ENCODE measurements at places on chromosomes 2 and 18.

- DNase-seq: no peak
These were observed 241.7 kb downstream of the ATAD2B start for GRCh38 chr2:23685181-23685580.

GRCh38 chr2:30147196-30147714 lies 448 bp downstream of the YPEL5 start:
- peak; percentile 79 for DNase-seq

DNA sequence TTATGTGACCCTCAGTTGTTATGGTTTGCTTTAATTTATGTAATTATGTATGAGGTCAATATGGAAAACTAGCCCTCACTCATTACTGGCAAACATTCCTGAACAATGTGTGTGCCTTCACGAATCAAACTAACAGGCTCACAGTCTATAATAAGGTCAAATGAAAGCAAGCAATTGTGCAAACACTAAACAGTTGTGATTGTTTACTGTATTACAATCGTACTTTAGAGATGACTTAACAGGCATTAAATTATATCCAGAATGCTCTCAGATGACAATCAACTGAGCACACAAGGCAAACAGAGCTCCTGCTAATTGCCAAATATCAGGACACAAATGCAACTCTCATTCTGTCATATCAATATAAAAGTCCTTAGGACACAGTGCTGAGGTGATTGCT lies 29.5 kb downstream of the COL5A2 start:
- DNase-seq: no peak

DNA sequence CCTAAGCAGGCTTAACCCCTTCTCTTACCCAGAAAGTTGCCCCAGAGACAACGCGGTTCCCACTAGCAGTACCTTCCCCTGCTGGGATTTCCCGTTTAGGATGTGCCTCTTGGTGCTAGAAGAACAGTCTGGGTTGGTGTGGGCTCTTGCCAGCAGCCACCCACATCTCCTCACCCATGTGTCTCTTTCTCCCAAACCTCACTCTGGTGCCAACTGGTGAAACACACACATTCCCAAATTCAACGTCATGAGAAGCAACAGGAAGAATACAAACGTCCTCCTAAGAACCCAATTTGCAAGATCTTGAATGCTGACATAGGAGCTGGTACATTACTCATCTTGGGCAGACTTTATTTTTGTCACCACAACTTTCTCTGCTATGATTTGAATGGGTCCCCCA lies 36.2 kb downstream of the DIPK1C start:
- DNase-seq: no peak

Measured in hematopoietic multipotent progenitor cell treated with erythropoietin and hydrocortisone succinate and interleukin-3 and kit ligand, for 17 days (in vitro differentiated cells).